Activated CD4-positive, alpha-beta T cell treated with anti-CD3 and anti-CD28 coated beads for 36 hours (primary cell): ENCODE measurements at places on chromosomes 7 and 10. TPM values are rescaled to one million over a fixed set of nuclear protein-coding genes. Genes with fewer than 3 reads are reported as not detected.

NRBF2 gene
- total RNA-seq, result 24.1 TPM

HOXA11 gene
- total RNA-seq, result not detected

LBX1 gene
- total RNA-seq, result not detected

CPED1 gene
- not detected for total RNA-seq

GRCh38 chr7:137003566-137003965 lies 135.1 kb downstream of the CHRM2 start:
- DNase-seq, result no peak

- no peak for DNase-seq
Measured at GRCh38 chr7:156423876-156424275, 216.7 kb upstream of the RNF32 start.

DNA sequence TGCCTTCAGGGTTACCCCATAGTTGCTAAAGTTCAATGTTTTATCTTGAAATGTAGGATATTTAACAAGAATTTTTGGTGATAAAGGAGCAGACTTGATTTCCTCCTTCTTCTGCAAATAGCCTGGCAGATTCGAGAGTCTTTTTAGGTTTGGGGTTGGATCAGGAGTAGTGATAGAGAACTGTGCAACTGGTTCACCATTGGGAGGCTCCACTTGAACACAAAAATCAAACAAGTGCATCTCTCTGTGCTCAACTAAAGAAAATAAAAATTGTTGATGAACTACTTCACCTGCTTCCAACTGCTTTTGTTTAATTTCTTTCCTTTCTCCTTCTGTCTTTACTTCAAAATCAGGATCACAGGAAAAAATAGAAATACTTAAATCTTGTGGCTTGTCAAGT lies 58.5 kb downstream of the MACC1 start:
- no peak for DNase-seq

HOXA3 gene
- not detected for total RNA-seq

- peak; percentile 31 for DNase-seq
Measured at GRCh38 chr7:1046722-1047679, 2.7 kb downstream of the GPR146 start.

CRHR2 gene
- total RNA-seq, result not detected

GRCh38 chr7:39741942-39742623 lies 118.7 kb downstream of the RALA start:
- peak; percentile 75 for DNase-seq

CH25H gene
- total RNA-seq, result not detected

DNA sequence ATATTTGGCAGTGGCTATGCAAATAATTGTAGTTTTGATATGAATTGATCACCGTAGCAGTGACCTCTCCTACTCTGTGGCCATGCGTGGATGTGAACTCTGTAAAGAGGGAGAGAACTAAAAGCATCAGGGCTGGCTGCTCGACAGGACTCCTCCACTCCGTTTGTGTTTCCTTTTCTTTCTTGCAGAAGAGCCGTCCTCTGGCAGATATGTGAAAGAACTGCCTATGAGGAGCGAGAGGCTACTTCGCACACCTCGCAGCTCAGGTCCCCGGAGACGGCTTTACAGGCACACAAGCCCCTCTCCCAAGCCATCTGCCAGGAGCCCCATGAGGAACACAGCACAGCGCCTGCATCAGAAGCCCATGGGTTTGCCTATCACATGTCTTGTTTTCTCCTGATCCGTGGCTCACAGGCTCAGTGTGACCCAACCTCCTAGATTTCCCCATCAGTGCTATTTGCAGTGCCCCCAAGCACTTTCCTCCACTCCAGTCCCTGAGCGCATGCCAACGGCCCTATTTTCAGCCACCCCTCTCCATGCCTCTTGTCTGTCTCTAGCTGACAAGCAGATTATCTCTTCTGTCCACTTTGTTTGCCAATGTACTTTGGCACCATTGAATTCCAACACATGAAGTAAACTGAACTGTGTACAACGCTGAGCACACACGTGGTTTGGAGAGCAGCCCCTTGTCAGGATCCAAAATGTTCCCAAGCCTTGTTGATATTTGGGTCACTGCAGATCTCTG lies 164.3 kb upstream of the AKR1E2 start:
- DNase-seq, result no peak

DNA sequence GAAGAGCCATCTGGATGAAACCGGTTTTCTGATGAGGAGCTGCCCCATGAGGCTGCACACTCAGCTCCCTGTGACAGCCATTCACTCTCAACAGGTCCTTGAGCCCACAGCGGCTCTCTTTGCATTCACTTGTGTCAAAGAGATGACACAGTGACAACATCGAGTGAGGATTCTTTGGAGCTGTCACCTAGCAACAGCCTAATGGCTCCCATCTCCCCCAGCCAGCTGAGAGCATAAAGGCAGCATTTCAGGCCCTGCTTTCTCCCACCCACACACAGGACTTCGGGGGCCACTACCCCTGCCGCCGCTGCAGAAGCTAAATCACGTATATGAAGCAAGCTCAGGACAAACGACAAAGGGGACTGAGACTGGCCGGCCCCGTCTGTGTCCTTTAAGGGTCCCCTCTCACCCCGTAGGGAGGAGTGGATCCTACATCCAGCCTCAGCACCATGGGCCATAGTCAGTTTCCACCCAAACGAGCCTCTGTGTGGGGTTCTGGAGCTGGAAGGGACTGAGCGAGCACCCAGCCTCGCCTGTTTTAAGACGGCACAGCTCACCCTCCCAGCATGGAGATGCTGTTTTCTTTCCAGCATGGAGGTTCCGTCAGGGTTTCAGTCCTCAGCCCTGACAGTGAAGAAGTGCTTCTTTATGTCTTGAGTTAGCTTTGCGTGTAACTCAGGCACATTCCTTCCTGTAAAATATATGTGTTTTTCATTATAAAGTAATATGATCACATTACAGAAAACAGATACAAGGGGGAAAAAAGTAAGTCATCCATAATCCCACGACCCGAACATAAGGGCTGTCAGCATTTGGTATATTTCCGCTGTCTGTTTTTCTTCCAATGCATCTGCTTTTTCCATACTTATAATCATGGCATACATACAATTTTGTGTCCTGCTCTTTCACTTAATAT lies 4.9 kb downstream of the CPA4 start:
- DNase-seq, result no peak

DNA sequence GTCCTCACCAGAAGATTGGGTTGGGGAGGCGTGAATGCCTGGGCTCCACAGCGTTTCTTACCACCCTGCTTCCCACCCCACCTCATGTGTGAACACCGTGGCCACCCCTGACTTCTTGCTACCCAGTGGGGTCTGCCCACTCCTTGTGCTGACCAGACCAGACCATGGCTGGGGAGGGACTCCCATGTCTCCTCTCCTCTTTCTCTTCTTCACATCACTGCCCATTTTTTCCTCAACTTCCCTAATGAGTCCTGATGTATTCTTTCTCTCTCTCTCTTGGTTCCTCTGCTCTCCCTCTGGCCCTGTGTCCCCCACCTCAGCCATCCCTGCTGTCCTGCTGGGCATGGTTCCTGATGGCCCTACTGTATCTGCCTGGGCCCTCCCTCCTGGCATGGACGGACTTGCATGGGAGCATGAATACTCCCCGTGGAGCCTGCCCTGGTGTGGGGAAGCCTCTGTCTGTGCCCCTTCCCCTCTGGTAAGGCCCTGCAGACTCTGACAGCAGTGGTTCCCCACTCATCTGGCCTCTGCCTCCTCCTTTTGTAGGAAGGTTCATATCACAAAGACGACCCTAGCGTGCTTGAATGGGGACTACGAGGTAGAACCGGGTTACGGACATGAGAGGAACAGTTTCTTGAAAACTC lies 85.5 kb downstream of the ADCY1 start:
- DNase-seq, result no peak

DNA sequence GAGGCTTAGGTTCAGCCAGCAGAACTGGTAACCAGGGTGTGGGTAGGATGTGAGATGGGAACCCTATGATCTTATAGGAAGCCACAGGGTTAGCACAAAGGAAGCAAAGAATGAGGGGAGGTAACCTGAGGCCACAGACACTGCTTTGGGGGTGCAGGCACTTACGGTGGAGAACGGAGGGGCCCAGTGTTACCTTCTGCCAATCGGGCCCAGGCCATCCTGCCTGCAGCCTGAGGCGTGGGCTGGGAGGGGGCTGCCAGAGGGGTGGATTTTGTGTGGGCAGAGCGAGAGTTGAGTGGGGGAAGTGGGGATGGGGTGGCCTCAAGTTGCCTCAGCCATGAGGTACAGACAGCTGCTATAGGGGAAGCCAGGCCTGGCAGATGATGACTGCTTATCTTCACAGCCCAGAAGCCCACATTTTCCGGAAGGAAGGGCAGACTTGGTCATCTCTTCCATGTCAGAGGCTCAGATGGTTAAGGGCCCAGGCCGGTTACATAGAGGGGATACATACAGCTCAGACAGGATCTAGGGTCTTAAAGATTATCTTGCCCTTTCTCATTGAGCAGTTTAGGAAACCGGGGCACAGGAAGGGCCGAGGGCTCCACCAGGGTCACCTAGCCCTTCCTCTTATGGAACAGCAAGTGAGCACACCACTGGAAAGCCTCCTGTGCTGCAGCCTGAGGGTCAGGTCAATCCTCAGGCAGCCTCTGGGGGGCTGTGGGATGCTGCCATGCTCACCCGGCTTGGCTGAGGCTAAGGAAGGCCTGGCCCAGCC lies 24.4 kb upstream of the VSIR start:
- DNase-seq, result no peak

CACNA2D1 gene
- not detected for total RNA-seq

DNA sequence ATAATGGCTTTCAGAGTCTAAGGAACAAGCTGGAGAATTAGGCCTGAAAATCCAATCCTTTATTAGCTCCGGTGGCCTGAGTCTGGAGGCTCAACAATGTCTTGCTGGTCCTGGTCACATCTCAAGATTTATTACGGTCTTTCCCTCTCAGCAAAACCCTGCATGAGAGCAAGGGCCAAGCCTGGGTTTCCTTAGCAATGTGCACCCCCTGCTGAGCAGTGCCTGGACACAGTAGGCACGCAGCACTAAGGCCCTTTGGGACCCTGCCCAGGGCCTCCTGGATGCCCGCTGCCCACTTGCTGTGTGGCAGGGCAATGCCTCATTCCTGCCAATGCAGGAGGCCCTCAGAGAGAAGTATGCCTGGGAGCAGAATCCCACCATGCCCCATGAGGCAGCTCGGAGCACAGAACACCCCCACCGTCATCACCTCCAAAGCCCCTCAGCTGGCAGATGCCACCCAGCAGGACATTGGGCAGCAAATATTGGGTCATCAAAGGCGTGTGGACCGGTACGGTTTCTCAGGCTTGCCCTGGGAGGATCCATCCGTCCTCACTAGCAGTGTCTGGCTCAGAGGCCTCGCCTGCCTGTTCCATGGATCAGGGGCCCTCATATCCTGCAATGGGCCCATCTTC lies 156.4 kb downstream of the OAT start:
- no peak for DNase-seq
